NCI-H146 (cell line): ENCODE measurements at places on chromosomes 5 and 9.

GRCh38 chr9:124265551-124265950 lies 7.8 kb downstream of the NEK6 start:
- no peak for DNase-seq

- no peak for DNase-seq
Measured at GRCh38 chr9:103981912-103982311, 112.2 kb upstream of the SMC2 start.

GRCh38 chr9:23447166-23447565 lies 378.9 kb downstream of the ELAVL2 start:
- no peak for DNase-seq

- DNase-seq = no peak
Measured at GRCh38 chr9:88017096-88017495, 42.8 kb upstream of the CDK20 start.
